ENCODE measurements at places on chromosomes 5 and 9. TPM values are rescaled to one million over a fixed set of nuclear protein-coding genes. Genes with fewer than 3 reads are reported as not detected.

Gene PTPN3
- total RNA-seq, result 2.4 TPM

Gene PCDHB8
- 4.6 TPM for total RNA-seq

Gene PCDHB12
- total RNA-seq, result 2.7 TPM

Gene KIAA0825
- 1.5 TPM for total RNA-seq

Gene RLN1
- 0.66 TPM for total RNA-seq

Gene BARHL1
- total RNA-seq, result not detected

Gene TMEM174
- total RNA-seq, result not detected

All from WTC11 (cell line).